ENCODE measurements at places on chromosomes 3 and 15.
A peak's percentile ranks its signal among the peaks of the same experiment; 100 is the strongest.

DNA sequence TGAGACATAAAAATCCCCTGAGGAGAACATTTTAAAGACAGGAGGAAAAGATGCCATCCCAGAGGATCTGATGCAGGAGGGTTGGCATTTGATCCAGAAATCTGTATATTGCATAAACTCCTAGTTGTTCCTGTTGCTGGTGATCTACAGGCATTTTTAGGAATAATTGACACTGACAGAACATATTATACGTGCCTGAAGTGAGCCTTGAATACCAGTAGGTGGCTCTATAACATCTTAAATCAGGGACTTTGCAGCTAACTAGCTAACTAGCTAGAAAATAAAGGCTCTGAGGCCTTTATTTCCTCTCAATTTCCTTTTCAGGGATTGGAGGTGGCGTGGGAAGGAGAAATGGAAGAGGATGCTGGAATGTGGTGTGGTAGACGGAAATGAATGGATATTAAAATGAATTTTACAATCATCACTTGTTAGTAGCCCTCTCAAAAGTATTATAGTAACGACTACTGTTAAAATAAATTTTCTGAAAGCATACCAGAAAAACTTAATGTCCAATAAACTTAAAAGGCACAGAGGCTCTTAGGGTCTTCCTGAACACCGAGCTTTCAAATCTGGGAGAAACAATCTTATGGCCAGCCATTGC is 73.8 kb upstream of the ZBED2 start:
- DNase-seq: no peak

GRCh38 chr3:55118451-55118850 is 190.6 kb upstream of the LRTM1 start:
- no peak for DNase-seq

DNA sequence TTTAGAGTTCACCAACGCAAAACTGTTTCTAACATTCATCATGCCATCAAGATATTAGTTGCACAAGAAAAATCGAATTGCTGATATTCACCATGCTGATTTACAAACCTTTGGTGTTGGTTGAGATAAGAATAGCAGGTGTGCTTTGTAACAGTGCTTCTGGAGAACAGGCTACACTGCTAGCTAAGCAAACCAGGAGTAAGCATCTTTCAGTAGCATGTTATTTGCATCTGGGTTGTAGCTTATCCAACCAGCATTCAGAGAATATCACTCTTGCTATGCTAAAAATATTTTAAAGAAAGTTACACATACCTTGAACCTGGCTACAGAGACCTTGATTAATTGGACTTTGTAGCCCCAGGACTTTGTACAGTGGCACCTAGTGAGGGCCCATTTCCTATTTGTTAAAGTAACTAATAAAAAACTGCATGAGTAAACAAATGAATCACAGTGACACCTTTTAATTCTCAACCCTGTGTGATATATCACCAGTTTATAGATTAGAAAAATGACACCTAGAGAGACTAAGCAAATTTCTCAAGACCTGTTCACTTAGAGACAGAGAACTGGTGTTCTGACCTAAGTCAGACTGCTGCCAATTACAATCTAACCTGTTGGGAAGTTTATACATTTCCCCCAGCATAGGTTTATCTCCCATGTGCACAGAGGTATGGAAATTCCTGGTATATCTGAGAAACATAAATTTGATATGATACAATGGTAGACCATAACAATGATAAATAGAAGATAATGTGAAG is 435.5 kb upstream of the TGFBR2 start:
- no peak for DNase-seq

DNA sequence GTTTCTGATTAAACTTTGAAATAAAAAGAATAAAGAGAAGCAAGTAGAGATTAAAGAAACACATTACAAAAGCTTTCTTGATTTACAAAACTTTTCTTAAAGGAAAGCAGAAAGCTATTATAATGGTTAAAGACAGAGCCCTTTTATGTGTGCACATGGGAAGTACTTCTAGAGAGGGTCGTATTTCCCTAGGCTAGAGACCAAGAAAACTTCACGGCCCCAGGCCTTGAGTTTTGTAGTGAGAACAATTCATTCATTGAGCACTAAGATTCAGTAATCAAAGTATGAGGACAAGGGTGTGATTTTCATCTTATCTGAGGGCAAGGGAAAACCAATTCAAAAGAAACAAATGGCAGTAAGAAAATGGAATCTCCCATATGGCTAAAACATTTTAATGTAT is 854.1 kb downstream of the ROBO1 start:
- no peak for DNase-seq

DNA sequence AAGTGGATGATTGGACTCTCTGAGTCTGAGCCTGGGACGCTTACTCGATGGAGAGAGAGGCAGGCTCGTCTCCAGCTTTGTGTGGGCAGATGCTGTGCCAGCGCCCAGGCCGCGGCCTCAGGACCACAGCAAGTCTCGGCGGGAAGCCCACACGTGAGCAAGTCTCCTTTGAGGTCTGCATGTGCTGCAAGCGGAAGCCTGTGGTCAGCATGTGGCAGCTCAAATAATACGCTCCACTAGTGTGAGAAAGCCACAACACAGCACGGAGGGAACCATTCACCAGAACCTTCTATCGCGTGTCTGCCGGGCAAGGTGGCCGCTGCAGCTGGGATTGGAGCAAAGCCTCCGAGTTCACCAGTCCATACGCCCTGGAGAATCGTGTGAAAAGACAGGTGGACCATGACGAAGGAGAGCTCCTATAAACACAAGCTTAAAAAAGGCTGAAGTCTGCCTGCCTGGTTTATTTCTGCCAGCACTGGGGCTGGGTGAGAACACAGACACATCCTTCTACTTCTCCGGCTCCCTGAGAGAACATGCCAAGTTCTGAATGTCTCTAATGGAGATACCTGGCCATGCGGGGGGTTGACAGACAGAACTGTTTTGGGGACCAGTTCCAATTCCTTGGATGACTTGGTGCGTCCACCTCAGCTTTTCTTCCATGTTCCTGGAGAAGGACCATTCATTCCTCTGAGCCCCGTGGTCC is 82.0 kb upstream of the LRIG1 start:
- peak; percentile 48 for DNase-seq

DNA sequence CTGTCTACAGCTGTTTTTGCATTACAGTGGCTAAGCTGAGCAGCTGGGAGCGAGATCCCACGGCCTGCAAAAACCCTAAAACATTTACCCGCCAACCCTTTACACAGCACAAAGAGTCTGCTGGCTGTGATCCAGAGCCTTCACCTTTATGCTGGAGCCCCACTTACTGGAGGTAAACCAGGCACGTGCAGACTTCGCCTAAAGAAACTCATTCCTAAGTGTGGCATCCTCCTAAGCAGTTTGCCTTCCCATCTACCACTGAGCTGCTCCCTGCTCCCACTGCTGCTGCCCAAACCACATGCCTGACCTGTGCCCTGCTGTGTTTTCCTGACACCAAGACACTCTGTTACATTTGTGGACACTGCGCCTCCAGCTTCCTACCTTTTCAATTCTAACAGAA is 53.0 kb downstream of the CHSY1 start:
- no peak for DNase-seq

- no peak for DNase-seq
These were observed 63.9 kb downstream of the MCTP2 start for GRCh38 chr15:94295275-94295674.

DNA sequence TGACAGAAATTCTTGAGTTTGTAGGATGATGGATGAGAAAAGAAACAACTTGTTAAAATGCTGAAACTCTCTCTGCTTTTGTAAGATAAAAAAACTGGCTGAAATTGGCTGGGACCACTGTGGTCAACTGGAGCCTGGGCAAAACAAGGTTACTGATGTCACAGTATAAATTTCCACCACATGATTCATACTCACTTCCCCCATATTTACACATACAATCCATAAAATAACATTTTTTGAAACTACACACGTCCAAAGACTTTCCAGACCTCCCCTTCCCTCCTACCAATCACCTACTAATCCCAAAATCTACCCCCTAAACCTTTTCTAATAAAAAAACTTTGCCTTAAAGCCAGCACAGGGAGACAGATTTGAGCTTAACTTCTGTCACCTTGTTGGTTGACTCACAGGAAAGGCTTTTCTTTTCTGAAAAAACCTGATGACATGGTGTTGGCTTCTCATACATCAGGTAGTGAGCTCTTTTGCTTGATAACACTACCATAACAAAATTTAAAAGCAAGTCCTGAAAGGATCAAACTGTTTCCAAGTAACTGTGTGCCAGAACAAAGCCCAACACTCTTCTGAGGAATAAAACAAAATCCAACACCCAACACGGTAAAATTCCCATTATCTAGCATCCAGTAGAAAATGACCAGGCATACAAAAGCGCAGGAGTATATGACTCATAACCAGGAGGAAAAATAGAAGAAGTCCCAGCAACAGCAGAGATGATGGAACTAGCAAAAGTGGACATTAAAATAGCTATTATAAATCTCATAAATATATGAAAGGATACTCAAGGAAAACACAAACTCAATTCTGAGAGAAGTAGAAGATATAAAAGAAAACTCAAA is 87.3 kb upstream of the SNRK start:
- no peak for DNase-seq

DNA sequence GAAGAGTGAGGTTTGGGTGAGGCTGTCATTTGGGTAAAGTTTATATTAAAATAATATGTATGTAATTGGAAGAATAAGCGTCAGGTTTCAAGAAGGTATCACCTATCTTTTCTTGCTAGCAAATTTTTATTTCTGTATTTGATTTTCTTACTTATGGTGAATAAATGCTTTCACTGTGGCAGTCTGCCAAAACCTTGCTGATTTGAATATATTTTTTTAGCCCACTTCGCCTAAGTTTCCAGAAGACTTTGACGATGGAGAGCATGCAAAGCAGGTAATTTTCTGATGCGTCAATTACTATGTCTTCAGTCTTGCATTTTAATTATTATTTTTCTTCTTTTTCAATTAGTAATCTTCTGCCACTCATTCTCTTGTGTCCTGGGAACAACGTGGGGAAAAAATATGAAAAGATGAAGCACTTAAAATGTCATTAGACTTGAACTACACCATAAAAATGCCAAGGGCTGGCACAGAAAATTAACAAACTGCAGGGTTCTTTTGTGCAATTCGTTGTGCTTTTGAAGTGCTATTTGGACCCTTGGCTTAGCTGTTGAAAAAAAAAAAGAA is 40.4 kb downstream of the SRP14 start:
- DNase-seq: no peak

GRCh38 chr3:122912772-122913538 is 114.6 kb downstream of the SEMA5B start:
- DNase-seq: no peak

GRCh38 chr3:50120364-50121071 is 31.8 kb downstream of the RBM5 start:
- no peak for DNase-seq

DNA sequence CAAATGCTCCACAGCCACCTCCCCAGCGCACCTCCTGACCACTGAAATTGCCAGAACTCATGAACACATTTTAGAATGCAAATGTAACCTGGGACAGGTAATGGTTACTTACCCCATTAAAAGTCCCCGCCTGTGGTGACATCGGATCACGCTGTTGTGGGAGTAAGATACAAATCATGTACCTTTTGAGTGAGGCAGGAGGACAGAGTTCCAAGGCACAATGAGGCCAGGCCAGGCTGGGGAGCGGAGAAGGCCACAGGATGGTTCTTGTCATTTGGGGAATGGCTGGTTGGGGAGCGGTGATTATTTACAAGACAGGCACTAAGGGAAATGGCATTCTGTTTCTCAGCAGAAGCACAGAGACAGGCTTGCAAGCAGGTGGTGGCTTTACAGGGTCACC is 490.0 kb downstream of the EDEM1 start:
- DNase-seq: no peak

- no peak for DNase-seq
These were observed 1.3 kb downstream of the RYK start for GRCh38 chr3:134249296-134249841.

- no peak for DNase-seq
These were observed 52.8 kb downstream of the ANXA2 start for GRCh38 chr15:60344987-60345386.

DNA sequence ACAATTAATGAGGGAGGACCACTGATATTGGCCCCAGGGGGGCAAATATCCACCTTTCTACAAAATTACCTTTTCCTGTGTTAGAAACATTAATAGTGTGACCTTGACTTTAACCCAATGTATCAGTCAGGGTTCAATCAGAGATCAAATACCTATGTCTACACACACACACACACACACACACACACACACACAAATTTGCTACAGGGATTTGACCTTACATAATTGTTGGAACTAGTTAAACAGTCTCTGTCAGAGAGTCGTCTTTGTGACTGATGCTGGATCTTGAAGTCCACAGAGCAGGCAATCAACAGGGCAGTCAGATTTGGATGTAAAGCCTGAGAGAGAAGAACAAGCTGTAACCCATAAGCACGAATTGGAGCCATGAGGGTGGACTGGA is 32.5 kb downstream of the TM4SF4 start:
- no peak for DNase-seq

DNA sequence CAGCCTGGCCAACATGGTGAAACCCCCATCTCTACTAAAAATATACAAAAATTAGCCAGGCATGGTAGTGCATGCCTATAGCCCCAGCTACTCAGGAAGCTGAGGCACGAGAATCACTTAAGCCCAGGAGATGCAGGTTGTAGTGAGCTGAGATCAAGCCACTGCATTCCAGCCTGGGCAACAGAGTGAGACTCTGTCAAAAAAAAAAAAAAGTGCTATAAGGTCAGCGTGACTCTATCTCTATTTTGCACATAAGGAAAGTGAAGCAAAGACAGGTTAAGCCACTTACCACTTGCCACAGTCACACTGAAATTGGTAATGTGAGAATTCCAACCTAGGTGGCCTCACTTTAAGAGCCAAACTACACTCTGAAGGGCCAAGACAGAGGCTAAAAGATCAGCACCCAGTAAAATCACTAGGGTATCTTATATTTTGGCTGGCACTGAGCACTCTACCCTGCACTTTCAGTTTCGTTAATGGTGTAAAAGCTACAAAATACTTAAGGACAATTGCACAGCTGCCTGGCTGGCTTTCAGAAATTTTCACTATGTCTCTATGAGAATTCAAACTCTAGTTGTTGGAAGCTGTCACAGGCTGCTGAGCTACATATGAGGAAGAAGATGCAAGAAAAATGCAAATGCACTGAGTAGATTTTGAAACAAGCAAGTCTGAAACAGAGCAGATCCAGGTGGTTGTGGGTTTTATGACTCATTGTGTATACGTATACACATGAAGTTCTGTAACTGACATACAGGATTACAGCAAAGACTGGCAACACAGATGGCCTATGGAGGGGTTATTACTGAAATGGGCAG is 32.7 kb downstream of the TRANK1 start:
- peak; percentile 49 for DNase-seq
